ENCODE measurements at places on chromosomes 6 and 20.

GRCh38 chr6:133360194-133360593, 119.0 kb downstream of the EYA4 start:
- no peak for DNase-seq
- no peaks in the 10 kb centered on the region for H3K36me3 ChIP-seq
- H3K27me3 ChIP-seq = no peaks in the 10 kb centered on the region
- H3K4me3 ChIP-seq = no peak overlapping the region

- DNase-seq = no peak
- no peak overlapping the region for H3K4me3 ChIP-seq
- H3K4me1 ChIP-seq = no peaks in the 10 kb centered on the region
- peaks cover 54% of the 10 kb centered on the region for H3K36me3 ChIP-seq
- no peak overlapping the region for H3K27ac ChIP-seq
Observed at GRCh38 chr6:3135668-3136291, 17.3 kb downstream of the BPHL start.

- no peaks in the 10 kb centered on the region for H3K4me1 ChIP-seq
- DNase-seq = no peak
- H3K27me3 ChIP-seq = no peaks in the 10 kb centered on the region
- H3K27ac ChIP-seq = no peak overlapping the region
- H3K4me3 ChIP-seq = no peak overlapping the region
- H3K36me3 ChIP-seq = no peaks in the 10 kb centered on the region
Observed at GRCh38 chr20:8127553-8128255, 4.4 kb upstream of the PLCB1 start.

GRCh38 chr20:44207126-44207723, 3.3 kb downstream of the OSER1 start:
- DNase-seq = no peak
- peaks cover 17% of the 10 kb centered on the region for H3K36me3 ChIP-seq
- peaks cover 51% of the 10 kb centered on the region for H3K4me1 ChIP-seq
- no peak overlapping the region for H3K4me3 ChIP-seq

GRCh38 chr6:44043479-44044153, 83.6 kb downstream of the MRPL14 start:
- peaks cover 3% of the 10 kb centered on the region for H3K4me1 ChIP-seq
- no peaks in the 10 kb centered on the region for H3K36me3 ChIP-seq
- no peak for DNase-seq
- H3K27ac ChIP-seq = no peak overlapping the region
- no peaks in the 10 kb centered on the region for H3K27me3 ChIP-seq

DNA sequence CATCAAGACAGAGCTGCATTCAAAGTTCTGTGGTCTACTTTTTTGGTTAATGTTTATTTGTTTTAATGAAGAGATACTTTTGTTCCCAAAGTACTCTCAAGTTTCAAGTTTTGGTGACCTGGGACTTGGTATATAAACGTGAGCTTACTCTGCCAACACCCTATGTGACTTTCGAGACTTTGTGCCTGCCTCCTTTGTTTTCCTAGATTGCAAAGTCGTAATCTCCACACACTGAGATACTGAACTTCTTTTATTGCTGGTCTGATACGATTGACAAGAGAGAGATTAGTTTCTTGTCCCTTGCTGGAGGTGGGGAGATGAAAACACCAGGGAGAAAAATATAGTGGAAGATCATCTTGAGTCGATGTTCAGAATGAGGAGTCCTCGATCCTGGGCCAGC, 27.9 kb downstream of the PCNA start:
- no peak for DNase-seq
- H3K36me3 ChIP-seq = peaks cover 15% of the 10 kb centered on the region
- no peaks in the 10 kb centered on the region for H3K4me1 ChIP-seq
- no peak overlapping the region for H3K27ac ChIP-seq

DNA sequence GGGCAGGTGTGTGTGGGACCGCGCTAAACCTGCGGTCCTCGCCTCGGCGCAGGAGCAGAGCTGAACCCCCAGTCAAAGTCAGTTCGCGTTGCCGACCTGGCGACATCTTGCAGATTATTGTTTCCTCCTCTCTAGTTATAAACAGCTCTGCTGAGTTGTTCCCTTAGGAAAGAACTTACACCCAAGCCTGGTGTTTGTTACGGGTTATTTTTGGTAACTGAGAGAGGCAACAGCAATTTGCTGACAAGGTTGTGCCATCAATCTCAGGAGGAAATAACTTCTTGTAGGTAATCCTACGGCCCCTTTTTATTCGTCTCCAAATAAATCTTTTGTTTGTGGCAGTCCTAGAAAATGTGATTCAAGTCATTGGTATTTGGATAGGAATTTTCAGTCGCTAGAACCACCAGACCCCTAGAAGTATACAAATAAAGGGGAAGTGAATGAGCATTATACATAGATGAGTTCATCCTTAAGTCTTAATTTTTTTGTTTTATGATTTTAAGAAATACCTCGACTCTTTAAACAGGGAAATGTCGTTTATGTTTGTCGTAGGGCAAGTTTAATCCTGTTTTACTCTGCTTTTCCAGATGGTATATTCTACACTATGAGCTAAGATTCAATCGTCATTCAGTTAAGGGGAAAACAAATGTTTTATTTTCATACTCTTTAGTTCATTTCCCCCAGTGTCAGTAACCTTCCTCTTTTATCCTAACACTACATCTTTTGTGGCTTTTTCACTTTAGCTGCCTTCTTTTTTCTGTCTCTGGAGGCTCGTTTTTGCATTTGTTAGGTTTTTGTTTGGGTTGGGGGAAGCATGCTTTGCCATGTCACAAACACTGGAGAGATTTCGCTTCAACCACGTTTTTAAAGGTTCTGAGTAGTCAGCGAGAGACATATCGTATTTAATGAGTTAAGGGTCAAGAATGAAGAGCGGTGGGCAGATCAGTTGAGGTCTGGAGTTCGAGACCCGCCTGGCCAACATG, 1.2 kb downstream of the PM20D2 start:
- H3K27ac ChIP-seq = peak overlapping the region; percentile 98
- no peaks in the 10 kb centered on the region for H3K36me3 ChIP-seq
- no peaks in the 10 kb centered on the region for H3K27me3 ChIP-seq
- DNase-seq = peak; percentile 64
- peak overlapping the region; percentile 97 for H3K4me3 ChIP-seq

GRCh38 chr6:66179361-66179760, 472.3 kb upstream of the EYS start:
- no peaks in the 10 kb centered on the region for H3K36me3 ChIP-seq
- no peak for DNase-seq
- no peaks in the 10 kb centered on the region for H3K27me3 ChIP-seq
- no peak overlapping the region for H3K27ac ChIP-seq

- DNase-seq = no peak
- H3K27me3 ChIP-seq = no peaks in the 10 kb centered on the region
- H3K4me1 ChIP-seq = no peaks in the 10 kb centered on the region
- no peaks in the 10 kb centered on the region for H3K36me3 ChIP-seq
- H3K27ac ChIP-seq = no peak overlapping the region
Observed at GRCh38 chr6:42185597-42185996, 9.2 kb downstream of the GUCA1B start.

DNA sequence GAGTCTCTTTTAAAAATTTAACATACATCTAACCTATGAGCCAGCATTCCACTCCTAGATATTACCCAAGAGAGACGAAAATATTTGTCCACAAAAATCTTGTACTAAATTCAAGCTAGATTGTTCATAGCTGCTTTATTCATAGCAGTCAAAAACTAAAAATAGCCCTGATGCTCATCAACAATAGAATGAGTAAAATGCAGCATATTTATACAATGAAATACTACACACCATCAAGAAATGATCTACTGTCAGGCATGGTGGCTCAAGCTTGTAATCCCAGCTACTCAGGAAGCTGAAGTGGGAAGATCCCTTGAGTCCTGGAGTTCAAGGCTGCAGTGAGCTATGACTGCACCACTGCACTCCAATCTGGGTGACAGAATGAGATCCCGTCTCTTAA, 22.0 kb upstream of the SRC start:
- DNase-seq = no peak
- peaks cover under 1% of the 10 kb centered on the region for H3K36me3 ChIP-seq
- no peak overlapping the region for H3K4me3 ChIP-seq
- H3K27ac ChIP-seq = no peak overlapping the region

Data from ascending aorta (tissue), 2 donors.